ENCODE measurements at places on chromosomes 1 and 21. TPM values are rescaled to one million over a fixed set of nuclear protein-coding genes. Genes with fewer than 3 reads are reported as not detected.

- no peak for DNase-seq
These were observed 5.6 kb downstream of the ABCA4 start for GRCh38 chr1:94115254-94115899.

The DCST1 gene
- total RNA-seq: 0.19 TPM

GRCh38 chr1:59484096-59484495 is 187.2 kb downstream of the FGGY start:
- DNase-seq: no peak

DNA sequence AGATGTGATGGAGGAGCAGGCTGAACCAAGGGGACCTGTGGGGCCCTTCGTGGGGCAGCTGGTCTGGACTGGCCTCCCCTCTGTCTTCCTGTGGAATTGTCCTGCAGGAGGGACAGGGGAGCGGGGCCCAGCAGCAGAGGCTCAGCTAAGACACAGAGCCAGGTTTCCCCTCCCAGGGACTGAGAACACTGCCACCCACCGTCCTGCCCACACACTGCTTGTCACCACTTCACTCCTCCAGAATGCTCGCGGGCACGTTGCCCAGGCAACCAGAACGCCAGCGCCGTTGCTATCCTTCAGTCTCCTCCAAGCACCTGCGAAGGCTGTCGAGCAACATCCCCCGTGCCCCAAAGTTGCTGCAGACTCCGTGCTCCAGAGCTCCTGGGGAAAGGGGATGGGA is 46.4 kb downstream of the AJAP1 start:
- no peak for DNase-seq

GRCh38 chr21:28220680-28221079 is 772.0 kb downstream of the LTN1 start:
- DNase-seq: no peak

Data from naive thymus-derived CD4-positive, alpha-beta T cell (primary cell).